ENCODE measurements at places on chromosomes 11 and 22. TPM values are rescaled to one million over a fixed set of nuclear protein-coding genes. Genes with fewer than 3 reads are reported as not detected.

MYO7A gene
- 0.23 TPM for total RNA-seq

KBTBD4 gene
- total RNA-seq: 17.9 TPM

GRM5 gene
- under 0.01 TPM for total RNA-seq

KREMEN1 gene
- 8.8 TPM for total RNA-seq

SCN3B gene
- not detected for total RNA-seq

ART1 gene
- total RNA-seq: not detected

CRACR2B gene
- total RNA-seq: 0.45 TPM

PTPRCAP gene
- total RNA-seq: 0.23 TPM

SEPTIN5 gene
- 55.8 TPM for total RNA-seq

SCGB2A2 gene
- total RNA-seq: not detected

PAAF1 gene
- 6.7 TPM for total RNA-seq

CTSF gene
- total RNA-seq: 11.3 TPM

ASPHD2 gene
- total RNA-seq: 3.7 TPM

PRSS23 gene
- total RNA-seq: 262 TPM

OR8A1 gene
- not detected for total RNA-seq

OR51F1 gene
- total RNA-seq: not detected

OTOG gene
- total RNA-seq: not detected

MUC2 gene
- total RNA-seq: not detected

CST6 gene
- total RNA-seq: 2.8 TPM

CD82 gene
- 36.3 TPM for total RNA-seq

FGF19 gene
- not detected for total RNA-seq

LTBP3 gene
- 64.4 TPM for total RNA-seq

MPPED2 gene
- not detected for total RNA-seq

GTPBP1 gene
- total RNA-seq: 54.5 TPM

SLC22A8 gene
- not detected for total RNA-seq

UPK2 gene
- total RNA-seq: not detected

C11orf86 gene
- not detected for total RNA-seq

All from smooth muscle cell of the coronary artery (primary cell).